Mesenteric fat pad (tissue), 1 donor: ENCODE measurements at places on chromosomes 6 and 20. TPM values are rescaled to one million over a fixed set of nuclear protein-coding genes. Genes with fewer than 3 reads are reported as not detected.

DNA sequence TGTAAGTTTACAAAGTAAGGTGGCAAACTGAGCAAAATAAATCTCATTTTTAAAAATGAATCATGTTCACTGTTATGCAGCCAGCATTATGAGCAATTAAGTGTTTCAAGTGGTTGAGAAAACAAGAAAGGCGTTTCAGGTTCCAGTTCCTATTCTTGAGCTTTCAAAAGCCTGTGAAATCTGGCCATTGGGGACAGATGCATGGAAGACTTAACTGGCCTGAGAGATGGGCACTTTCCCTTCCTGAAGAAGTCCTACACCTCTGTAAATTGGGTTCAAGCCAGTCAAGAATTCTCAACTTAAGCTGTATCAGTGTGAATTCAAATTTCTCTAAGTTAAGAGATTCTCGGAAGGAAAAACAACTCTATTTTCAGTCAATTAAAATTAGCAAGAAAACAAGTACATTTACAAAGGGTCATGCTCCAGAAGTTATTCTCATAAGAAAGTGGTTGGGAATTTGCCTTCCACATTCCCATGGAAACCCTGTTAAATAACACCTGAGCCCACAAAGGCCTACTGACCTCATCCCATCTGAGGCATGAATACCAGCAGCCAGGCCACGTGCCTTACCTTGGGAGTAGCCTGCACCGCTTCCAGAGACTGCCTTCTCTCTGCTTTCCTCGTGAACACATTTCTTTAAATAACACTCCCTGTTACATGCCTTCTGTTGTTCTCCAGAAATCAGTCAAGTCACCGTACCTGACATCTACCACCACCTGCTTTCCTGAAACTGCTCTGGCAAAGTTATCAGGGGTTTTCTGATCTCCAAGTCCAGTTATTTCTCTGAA lies 19.4 kb downstream of the MAP3K5 start:
- no peak for DNase-seq

DNA sequence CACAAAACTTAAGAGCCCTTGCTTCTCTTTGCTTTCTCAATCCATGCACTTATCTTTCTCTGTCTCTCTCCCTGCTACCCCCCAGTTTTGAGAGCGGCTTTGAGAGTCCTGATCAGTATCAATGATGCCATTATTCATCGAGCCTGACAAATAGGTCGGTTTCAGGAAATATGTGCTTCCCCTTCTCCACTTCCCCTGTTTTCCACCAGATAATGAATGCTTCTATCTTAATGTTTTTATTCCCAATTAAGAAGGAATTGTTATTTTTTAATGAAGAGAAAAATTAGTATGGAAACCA lies 117.7 kb downstream of the KIF13A start:
- DNase-seq, result no peak

DNA sequence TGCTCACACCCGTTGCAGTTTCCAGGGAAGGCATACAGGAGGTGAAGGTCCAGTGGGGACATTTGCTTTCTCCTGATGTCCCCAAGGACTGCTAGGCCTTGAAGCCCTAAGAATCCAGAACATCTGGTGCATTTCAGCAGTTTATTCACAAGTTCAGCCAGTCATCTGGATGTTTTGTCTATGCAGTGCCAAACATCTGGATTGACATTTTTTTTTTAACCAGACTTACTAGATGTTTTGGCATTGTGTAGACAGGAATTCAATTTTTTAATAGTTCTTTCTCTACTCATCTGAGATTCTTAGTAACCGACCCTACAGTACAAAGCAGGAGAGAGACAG lies 256.2 kb downstream of the CLIC5 start:
- no peak for DNase-seq

DNA sequence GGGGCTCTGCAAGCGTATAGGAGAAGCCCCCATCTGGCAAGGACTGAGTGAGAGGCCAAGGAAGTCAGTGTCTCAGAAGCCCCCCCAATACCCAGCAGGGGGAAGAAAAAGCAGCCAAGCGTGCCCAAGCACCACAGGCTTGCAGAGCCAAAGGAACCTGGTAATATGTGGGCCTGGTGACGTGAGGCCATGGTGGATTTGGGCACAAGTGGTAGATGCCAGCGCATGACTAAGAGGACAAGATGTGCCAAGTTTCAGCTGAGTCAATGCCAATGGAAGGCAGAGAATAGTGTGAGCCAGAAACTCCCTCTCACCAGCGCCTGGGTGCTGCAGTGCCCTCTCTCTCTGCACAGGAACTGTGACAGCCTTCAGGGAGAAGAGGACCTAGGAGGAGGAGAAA lies 110.0 kb downstream of the QRSL1 start:
- DNase-seq, result no peak

DNA sequence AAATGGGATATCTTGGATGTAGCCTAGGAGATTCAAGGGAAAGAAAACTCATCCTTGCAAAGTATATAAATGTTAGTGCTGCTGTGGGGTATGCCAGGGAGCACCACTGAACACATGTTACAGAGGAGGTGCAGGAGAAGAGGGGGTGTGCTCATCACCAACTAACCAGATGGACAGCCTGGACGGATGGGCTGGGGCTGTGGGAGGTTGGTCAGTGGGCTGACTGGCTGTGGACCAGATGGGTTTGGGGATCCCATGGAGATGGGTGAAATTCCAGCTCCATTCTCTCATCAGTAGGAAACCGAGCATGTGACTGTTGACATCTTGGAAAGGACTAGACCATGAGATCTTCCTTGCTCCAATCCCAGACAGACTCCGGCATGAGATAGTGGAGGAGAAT lies 201.0 kb downstream of the LRFN2 start:
- no peak for DNase-seq

Gene DTNBP1
- total RNA-seq, result 21.9 TPM
